NCI-H345 (cell line): ENCODE measurements at places on chromosomes 12 and 14.
A peak's percentile ranks its signal among the peaks of the same experiment; 100 is the strongest.

DNA sequence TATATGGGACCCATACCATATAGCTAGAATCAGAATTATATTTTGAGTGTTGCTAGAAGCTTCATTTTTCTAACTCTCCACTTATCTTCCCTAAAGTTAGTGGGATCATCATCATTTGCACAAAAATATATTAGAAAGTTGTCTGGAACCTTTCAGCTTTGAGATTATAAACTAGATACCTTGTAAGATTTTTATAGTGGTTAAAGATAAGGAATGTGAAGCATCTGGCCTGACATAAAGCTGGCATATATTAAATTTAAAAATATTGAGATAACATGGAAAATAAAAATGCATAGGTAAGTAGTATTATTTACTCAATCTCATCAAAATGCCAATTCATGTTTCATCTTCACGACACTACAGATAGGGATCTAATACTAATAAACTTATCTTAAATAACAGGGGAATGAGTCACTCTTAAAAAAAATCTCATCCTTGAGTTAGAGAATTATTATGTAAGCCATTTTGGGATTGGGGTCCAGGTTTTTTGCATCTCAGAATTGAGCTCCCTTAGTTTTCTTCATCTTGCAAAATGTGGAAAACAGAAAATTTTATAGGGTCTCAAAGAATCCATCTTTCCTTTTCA lies 318.5 kb downstream of the KCNC2 start:
- DNase-seq: no peak

DNA sequence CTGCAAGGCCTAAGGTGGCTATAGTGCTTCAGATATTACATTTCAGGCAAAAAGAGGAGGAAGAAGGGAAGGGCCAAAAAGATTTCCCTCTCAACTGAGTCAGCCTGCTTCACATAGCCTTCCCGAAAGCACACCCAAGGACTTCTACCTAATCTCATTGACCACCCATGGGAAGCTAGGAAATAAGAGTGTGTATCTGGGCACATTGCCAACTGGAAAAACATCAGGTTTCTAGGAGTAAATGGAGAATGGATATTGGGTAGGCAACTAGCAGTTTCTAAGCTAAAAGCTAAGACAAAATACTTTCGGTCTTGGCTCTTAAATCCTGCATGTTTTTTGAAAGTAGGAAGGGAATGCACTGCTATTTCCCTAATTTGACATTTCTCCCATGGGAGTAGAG lies 221.7 kb upstream of the GRIP1 start:
- DNase-seq: peak; percentile 58

DNA sequence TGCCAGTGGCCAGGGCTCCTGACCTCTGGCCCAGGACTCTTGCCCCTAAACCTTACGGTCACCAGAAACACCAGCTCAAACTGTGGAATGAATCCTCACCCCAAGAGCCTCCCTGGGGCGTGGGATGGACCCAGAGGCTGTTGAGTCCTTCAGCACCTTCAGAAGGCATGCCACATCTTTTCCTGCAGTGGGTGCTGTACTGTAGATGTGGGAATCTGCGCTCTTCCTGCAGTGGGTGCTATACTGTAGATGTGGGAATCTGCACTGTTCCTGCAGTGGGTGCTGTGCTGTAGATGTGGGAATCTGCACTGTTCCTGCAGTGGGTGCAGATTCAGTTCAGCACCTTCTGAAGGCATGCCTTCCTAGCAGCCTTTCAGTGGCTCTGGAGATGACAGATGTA lies 1.2 kb downstream of the KRT82 start:
- no peak for DNase-seq

- DNase-seq: no peak
Measured at GRCh38 chr12:106974511-106974910, 12.4 kb downstream of the MTERF2 start.

DNA sequence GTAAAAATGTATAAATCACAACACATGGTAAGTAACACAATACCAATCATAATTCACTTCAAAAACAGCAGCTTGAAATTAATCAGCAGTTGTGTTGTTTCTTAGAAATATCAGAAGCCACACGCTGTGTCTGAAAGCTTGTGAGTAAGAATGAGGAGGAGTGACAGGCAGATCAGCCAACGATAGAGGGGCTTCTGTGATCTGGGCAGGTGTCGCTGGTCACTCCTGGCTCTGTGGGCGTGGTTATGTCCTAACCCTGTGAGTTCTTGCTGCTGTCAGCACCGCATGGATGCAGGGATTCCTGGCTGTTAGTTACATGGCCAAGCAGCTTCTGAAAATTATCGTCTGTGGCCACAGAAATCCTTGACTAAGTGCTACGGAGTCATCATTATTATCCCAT lies 123.4 kb downstream of the SLC25A47 start:
- no peak for DNase-seq
